ENCODE measurements at places on chromosomes 4 and X.

- DNase-seq, result no peak
Observed at GRCh38 chr4:147340111-147340510, 140.8 kb upstream of the EDNRA start.

GRCh38 chr4:89256203-89256800, 51.3 kb downstream of the GPRIN3 start:
- no peak for DNase-seq

DNA sequence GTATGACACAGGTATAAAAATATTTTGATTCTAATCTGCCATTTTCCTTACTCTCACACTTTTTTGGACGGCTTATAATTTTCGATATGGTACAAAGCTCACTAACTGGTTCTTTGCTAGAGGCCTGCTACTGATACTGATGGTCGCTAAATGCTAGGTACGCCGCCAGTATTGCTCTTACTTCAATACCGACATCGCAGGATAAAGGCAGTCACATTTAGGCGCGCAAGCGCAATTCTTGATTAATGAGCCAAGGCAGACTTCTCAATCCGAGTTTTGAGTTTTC, 557 bp upstream of the USP38 start:
- DNase-seq, result no peak

DNA sequence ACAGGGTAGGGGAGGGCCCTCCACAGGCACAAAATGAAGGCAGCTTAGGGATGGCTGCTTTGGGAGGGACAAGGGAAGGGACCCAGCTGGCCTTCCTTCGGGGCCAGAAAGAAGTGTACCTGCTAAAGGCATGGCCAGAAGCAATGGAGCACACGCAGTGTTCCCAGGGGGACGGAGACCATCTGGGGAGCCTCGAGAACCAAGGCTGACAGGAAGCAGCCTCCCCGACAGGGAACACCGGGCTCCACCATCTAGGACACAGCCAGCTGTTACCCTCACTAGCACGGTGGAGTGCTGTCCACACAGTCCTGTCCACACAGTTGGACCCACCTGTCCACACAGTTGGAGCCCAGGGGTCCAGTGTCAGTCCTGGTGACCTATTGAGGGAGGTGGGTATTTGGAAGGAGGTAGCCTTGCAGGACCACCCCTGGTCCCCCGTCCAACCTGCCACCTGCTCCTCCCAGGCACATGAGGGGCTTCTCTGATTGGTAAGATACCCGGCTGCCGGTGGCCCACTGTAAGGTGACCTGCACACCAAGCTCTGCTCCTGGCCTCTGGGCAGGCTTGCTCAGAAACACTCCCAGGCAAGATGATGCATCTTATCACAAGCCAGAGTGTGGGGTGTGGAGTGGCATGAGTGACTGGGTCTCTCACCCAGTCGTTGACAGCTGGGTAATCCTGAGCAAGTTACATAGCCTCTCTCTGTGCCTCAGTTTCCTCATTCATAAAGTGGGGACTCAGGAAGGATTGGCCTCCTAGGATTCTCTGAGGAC, 20.5 kb upstream of the AFAP1 start:
- no peak for DNase-seq

GRCh38 chr4:40247350-40247749, 50.5 kb downstream of the RHOH start:
- DNase-seq, result no peak

DNA sequence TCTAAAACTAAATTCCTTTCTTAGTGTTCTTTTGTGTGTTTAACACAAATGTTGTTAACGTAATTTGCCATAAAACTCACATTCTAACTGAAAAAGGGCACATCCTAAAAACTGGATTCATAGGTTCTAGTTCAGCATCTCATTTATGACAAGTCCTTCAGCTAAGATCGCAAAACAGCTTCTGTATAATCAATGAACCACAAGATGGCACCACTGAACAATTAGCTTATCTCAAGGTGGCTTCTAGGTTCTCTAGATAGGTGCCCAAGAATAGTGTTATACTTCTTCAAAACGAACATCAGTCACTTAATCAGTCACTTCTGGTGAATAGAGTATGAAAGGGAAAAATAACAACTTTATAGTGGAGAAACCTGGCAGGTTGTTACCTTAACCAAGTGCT, 54.3 kb downstream of the NRK start:
- no peak for DNase-seq

GRCh38 chr4:4874254-4874653, 14.8 kb downstream of the MSX1 start:
- no peak for DNase-seq

- no peak for DNase-seq
Observed at GRCh38 chr4:101970547-101971155, 180.1 kb downstream of the BANK1 start.

DNA sequence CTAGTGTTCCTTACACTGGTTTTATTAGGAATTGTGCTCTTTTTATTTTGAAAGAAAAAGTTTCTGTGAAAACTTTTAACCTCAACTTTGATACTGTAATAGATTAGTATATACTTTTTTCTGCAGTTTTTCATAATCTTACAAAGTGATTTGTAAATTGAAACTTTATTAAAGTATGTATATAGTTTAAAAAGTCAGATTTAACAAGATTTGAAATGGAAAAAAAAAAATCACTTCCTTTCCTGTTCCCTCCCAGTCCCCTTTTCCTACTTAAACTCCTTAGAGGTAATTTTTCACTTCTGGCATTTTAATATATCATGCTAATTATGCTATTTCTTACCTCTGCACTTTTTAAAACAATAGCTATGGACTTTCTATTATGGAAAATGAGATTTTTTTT, 49.3 kb downstream of the PAQR3 start:
- no peak for DNase-seq

- no peak for DNase-seq
Observed at GRCh38 chr4:124123721-124124120, 588.8 kb downstream of the ANKRD50 start.

DNA sequence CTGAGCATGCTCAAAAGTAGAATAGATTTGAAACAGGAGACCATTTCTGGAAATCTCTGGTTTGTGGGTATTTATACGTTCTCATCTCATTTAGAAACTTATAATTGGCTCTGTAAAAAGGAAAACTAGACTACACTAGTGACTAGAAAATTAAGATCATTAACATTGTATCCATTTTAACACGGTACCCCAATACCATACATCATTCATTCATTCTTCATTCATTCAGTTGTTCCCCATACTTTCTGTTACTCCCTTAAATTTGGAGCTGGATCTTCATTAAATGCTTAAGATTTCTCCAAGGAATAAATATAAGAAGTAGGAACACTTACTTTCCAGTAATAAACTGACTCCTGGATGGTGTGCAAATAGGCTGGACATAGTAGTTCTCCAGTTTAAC, 1.3 kb downstream of the ARSJ start:
- no peak for DNase-seq

- no peak for DNase-seq
Observed at GRCh38 chr4:124806403-124806802, 93.9 kb upstream of the ANKRD50 start.

- no peak for DNase-seq
Observed at GRCh38 chrX:16619024-16619423, 30.9 kb upstream of the S100G start.

DNA sequence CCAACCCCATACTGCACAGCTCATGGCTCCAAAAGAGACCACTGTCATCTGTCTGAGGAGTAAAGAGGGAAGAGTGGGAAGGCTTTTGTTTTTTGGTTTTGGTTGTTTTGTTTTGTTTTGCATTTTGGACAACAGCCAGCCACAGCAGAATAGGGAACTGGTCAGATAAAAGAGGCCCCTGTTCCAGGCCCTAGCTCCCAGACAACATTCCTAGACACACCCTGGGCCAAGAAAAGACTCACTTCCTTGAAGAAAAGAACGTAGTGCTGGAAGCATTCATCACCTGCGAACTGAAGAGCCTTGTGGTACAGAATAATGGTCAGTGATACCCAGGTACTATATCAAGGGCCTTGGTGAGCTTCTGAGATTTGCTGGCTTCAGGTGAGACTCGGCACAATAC, 619.4 kb upstream of the SPANXN1 start:
- no peak for DNase-seq

DNA sequence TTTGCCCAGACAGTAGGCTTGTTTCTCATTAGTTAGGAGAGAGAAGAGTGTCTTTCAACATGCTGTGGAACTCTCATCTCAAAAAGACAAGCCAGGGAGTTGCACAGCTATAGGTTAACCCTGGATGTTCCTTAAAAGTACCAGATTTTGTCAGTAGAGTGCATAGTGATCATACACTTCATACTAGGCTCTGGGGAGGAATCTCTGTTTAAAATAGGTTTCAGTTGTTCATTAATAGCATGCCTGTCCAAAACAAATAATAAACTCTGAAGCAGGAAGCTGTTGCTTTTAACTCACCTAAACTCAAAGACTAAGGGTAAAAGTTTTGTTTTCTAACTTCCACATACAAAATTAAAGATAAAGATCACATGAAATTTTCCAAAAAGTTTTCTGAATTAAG, 1948.4 kb downstream of the C4orf33 start:
- no peak for DNase-seq

DNA sequence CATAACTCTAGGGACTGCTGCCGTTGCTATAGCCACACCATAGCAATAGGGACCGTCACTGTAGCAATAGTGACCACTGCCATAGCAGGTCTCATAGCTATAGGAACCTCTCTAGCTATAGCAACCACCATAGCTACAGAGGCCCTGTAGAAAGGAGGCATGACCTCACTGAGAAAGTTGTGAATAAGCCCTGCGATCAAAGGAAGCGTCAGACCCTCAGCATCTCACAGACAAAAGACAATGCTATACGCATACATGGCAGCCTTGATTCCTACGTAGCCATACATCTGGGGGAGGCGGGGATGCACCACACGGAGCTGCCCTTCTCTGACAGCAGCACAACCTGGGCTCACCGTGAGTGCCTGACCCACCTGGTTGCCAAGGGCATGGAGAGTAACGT, 88.5 kb downstream of the MTMR1 start:
- DNase-seq, result no peak

- DNase-seq, result no peak
Observed at GRCh38 chrX:69285881-69286564, 120.8 kb upstream of the PJA1 start.

DNA sequence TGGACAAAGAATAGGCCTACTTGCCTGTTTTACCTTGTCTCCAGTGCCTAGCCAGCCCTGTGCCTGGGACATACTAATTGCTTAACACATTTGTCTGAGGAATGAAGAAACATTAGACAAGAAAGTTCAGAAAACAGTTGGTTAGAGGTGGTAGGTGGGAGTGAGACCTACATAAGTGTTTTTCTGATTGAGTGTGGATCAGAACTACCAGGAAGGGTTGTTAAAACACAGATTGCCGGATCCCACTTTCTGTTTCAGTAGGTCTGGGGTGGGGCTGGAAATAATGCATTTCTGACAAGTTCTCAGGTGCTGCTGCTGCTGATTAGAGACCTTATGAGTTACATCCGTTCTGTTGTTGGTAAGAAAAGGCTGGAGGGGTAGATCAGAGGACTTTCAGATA, 5.7 kb upstream of the JADE1 start:
- no peak for DNase-seq

Measured in activated naive CD4-positive, alpha-beta T cell treated with anti-CD3 and anti-CD28 coated beads, Interleukin-2, amount 50 U/mL, for 72 hours (primary cell).